Stomach (tissue), 19 donors: ENCODE measurements at places on chromosomes 11 and 22.

DNA sequence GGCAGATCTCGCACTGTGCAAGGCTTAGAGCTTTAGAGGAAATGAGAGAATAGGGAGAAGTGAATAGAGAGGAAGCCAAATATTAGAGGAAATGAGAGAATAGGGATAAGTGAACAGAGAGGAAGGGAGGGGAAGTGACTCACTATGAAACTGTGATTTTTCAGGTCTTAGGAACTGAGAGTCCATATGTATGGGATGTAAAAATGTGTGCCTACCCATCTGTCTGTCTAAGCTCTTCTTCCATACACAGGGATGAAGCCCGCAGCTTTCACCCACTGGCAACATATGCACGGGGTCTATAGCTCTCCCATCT, 6.4 kb upstream of the CCDC86 start:
- H3K27ac ChIP-seq, result no peak overlapping the region
- peaks cover 13% of the 10 kb centered on the region for H3K4me1 ChIP-seq
- no peak overlapping the region for H3K4me3 ChIP-seq
- H3K36me3 ChIP-seq, result no peaks in the 10 kb centered on the region
- DNase-seq, result no peak
- no peaks in the 10 kb centered on the region for H3K27me3 ChIP-seq

- peak within 1 kb of the TSS; percentile 90 for H3K4me3 ChIP-seq
- peak within 1 kb of the TSS; percentile 93 for H3K27ac ChIP-seq
- peak; percentile 92 for DNase-seq
- peaks cover 55% of the 10 kb centered on the region for H3K36me3 ChIP-seq
These were observed at the start of the genes BANF1 and EIF1AD for GRCh38 chr11:66001942-66002647. BANF1 (plus strand) TSS chr11:66002503; CDS start chr11:66003251, 748 bp downstream. EIF1AD (minus strand) TSS chr11:66002157; CDS start chr11:66000389, 1,768 bp downstream.

DNA sequence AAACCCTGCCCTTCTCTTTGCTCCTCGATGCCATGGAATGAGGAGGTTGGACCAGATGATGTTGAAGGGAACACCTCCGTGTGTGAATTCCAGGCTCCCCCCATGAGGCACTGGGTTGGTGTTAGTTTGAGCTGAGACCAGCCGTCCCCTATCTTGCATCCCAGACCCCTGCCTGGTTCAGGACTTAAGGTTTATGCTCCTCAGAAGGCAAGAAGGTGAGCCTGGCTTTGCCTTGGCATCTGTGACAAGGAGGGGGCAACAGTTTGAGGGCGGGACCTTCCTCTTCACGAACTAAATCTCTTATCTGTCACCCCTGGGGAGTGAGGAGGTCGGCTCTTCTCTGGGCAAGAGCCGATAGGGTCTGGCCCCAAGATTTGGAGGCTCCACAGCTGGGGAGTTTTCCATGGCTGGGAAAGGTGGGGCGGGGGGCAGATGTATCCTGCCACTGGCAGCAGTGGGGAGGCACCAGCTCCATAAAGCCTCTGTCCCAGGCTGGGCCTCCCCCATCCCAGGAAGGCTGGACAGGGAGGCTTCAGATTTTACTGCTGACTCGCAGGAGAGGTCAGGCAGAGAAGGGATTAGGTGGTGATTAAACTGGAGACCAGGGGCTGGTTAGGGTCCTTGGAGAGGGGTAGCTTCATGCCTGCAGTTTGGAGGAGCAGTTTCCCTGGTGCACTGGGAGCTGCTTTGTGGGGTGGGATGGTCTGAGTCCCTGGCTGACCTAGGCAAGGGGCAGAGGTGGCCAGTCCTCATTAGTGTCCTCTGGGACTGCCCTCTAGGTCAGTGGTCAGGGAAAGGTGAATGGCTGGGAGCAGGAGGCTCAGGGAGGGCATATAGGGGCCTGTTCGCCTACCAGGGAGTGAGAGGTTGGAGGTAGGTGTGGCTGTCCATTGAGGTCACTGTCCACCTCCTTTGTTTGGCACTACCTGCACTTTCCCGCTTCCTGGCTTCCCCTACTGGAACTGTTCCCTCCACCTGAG, 1.1 kb downstream of the SEC14L2 start:
- H3K36me3 ChIP-seq, result no peaks in the 10 kb centered on the region
- peak overlapping the region; percentile 78 for H3K4me3 ChIP-seq
- peaks cover 9% of the 10 kb centered on the region for H3K27me3 ChIP-seq
- peak overlapping the region; percentile 82 for H3K27ac ChIP-seq
- DNase-seq, result no peak

- no peak overlapping the region for H3K4me3 ChIP-seq
- H3K4me1 ChIP-seq, result peaks cover 1% of the 10 kb centered on the region
- no peak overlapping the region for H3K27ac ChIP-seq
- H3K36me3 ChIP-seq, result no peaks in the 10 kb centered on the region
These were observed 333.3 kb downstream of the TTC28 start for GRCh38 chr22:28346308-28346707.

- H3K4me1 ChIP-seq, result peaks cover 55% of the 10 kb centered on the region
- DNase-seq, result peak; percentile 91
- H3K36me3 ChIP-seq, result no peaks in the 10 kb centered on the region
- H3K27ac ChIP-seq, result peak overlapping the region; percentile 97
- H3K4me3 ChIP-seq, result peak overlapping the region; percentile 78
- no peaks in the 10 kb centered on the region for H3K27me3 ChIP-seq
These were observed 1.2 kb downstream of the ARHGEF17 start for GRCh38 chr11:73308961-73309919.

GRCh38 chr11:36695111-36695510, 97.1 kb upstream of the RAG2 start:
- no peak overlapping the region for H3K4me3 ChIP-seq
- no peak for DNase-seq
- no peak overlapping the region for H3K27ac ChIP-seq
- no peaks in the 10 kb centered on the region for H3K36me3 ChIP-seq

DNA sequence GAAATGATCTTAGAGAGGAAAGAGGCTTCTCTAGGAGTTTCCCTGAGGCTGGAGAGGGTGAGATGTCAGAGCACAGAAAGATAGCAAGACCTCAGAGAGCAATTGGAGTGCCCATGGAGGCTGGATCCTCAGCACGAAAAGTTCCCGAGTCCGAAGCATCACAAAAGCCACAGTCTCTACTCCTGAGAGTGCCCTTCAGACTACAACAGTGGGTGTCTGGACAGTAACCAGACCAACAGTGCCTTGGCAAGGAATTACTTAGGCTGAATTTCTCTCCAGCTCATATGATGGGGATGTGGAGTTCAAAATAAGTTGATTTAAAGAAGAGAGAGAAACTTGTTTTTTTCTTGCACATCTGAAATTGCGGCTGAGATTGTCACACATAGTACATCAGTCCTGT, 31.9 kb upstream of the PSMA1 start:
- no peaks in the 10 kb centered on the region for H3K4me1 ChIP-seq
- no peak overlapping the region for H3K27ac ChIP-seq
- no peak for DNase-seq
- no peak overlapping the region for H3K4me3 ChIP-seq

DNA sequence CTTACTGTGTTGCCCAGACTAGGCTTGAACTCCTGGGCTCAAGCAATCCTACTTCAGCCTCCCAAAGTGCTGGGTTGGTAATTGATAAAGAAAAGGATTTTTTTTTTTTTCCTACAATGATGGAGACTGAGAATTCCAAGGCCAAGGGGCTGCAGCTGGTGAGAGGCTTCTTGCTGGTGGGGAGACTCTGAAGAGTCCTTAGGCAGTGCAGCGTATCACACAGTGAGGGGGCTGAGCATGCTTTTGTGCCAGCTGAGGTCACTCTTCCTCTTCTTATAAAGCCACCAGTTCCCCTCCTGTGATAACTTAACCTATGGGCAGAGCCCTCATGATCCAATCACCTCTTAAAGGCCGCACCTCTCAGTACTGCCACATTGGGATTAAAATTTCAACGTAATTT, 28.2 kb upstream of the CCDC81 start:
- no peaks in the 10 kb centered on the region for H3K4me1 ChIP-seq
- H3K4me3 ChIP-seq, result no peak overlapping the region
- no peak for DNase-seq

GRCh38 chr11:60498853-60499252, 6.3 kb downstream of the MS4A12 start:
- H3K4me3 ChIP-seq, result no peak overlapping the region
- no peak for DNase-seq
- no peaks in the 10 kb centered on the region for H3K36me3 ChIP-seq
- no peaks in the 10 kb centered on the region for H3K27me3 ChIP-seq

GRCh38 chr11:119504371-119504770, 81.4 kb upstream of the THY1 start:
- no peaks in the 10 kb centered on the region for H3K4me1 ChIP-seq
- no peak overlapping the region for H3K4me3 ChIP-seq
- no peaks in the 10 kb centered on the region for H3K36me3 ChIP-seq
- H3K27me3 ChIP-seq, result peaks cover 23% of the 10 kb centered on the region
- no peak for DNase-seq

DNA sequence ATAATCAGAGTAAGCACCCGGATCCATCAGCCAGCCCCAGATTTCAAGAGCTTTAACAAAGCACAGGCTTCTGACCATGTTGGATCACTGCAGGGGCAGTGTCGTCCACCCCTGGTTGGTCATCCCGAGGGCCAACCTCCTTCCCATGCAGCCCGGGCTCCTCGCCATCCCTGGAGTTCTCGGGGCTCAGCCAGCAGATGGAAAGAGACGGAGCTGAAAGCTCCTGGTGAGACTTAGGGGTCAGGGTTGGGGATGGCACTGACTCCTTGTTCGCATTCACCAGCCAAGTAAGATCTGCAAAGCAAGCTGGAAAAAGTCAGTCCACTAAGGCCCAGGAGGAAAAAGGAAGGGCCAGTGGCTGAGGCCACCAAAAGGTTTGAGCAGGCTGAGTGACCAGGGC, 888.9 kb downstream of the BRD1 start:
- H3K27me3 ChIP-seq, result no peaks in the 10 kb centered on the region
- H3K27ac ChIP-seq, result no peak overlapping the region
- H3K4me3 ChIP-seq, result no peak overlapping the region
- no peak for DNase-seq
- no peaks in the 10 kb centered on the region for H3K4me1 ChIP-seq

- H3K4me3 ChIP-seq, result no peak overlapping the region
- H3K27me3 ChIP-seq, result no peaks in the 10 kb centered on the region
- no peak for DNase-seq
- no peak overlapping the region for H3K27ac ChIP-seq
These were observed 888.5 kb downstream of the NTM start for GRCh38 chr11:132258875-132259274.

GRCh38 chr11:5831196-5831829, 10.4 kb downstream of the OR52E6 start:
- H3K27me3 ChIP-seq, result no peaks in the 10 kb centered on the region
- H3K4me1 ChIP-seq, result no peaks in the 10 kb centered on the region
- H3K36me3 ChIP-seq, result no peaks in the 10 kb centered on the region
- H3K27ac ChIP-seq, result no peak overlapping the region

GRCh38 chr11:61333550-61334433, 764 bp downstream of the TKFC start:
- no peak for DNase-seq
- peak overlapping the region; percentile 94 for H3K27ac ChIP-seq
- peaks cover 24% of the 10 kb centered on the region for H3K36me3 ChIP-seq
- H3K4me1 ChIP-seq, result peaks cover 58% of the 10 kb centered on the region

GRCh38 chr11:122033193-122033592, 82.8 kb downstream of the BLID start:
- no peaks in the 10 kb centered on the region for H3K27me3 ChIP-seq
- H3K27ac ChIP-seq, result no peak overlapping the region
- no peaks in the 10 kb centered on the region for H3K4me1 ChIP-seq

- no peaks in the 10 kb centered on the region for H3K27me3 ChIP-seq
- H3K4me1 ChIP-seq, result peaks cover 53% of the 10 kb centered on the region
- DNase-seq, result no peak
- H3K4me3 ChIP-seq, result peak overlapping the region; percentile 19
- peak overlapping the region; percentile 84 for H3K27ac ChIP-seq
- no peaks in the 10 kb centered on the region for H3K36me3 ChIP-seq
These were observed 66.4 kb downstream of the GAB2 start for GRCh38 chr11:78351193-78351592.

DNA sequence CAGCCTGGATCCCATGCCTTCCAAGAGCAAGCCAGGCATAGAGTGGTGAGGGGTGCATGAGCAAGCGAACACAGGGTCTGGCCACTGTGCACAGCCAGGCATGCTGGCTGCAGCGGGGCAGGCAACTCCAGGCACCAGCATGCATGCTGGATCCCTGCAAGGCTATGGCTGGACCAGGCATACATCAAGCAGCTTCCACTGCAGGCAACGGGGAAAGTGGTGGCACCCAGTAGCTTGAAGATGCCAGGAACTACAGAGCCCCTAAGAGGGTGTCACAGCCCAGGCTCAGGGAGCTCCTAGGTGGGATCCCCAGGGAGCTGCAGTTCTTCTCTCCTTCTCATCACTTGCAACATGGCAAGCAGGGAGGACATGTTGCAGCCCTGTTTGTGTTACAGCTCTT, 45.2 kb downstream of the CHST1 start:
- no peak for DNase-seq
- no peaks in the 10 kb centered on the region for H3K4me1 ChIP-seq
- H3K36me3 ChIP-seq, result no peaks in the 10 kb centered on the region
- H3K27ac ChIP-seq, result no peak overlapping the region

DNA sequence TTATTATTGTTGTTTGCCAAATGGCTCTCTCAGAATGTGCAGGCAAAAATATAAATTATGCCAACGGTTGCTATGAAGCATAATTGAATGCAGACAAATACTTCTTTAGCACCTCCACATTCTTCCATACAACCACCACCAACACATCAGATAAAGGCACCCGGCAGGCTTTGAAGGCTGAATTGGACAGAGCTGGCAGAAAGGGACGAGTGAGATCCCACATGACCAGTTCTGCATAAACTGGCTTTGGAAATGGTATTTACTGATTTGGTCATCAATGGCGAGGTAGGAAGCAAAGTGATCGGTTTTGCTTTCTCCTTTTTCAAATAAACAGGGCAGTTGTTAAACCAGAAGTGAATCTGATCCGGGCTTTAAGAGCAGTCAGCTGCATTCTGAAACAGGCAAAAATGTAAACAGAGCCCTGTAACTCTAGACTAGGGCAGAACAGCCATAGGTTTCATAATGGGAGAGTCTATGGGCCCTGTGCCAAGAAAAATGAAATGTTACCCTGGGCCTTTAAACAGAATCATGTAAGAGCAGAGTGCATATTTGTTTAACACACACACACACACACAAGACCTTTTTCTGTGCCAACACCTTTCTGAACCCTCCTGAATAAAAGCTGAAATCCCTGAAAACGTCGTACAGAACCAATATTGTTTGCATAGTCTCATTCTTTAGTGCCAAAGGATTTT, 97.7 kb downstream of the MPPED2 start:
- H3K4me1 ChIP-seq, result peaks cover 34% of the 10 kb centered on the region
- peak overlapping the region; percentile 14 for H3K4me3 ChIP-seq
- no peaks in the 10 kb centered on the region for H3K36me3 ChIP-seq
- H3K27ac ChIP-seq, result peak overlapping the region; percentile 50
- peak; percentile 93 for DNase-seq
- no peaks in the 10 kb centered on the region for H3K27me3 ChIP-seq

DNA sequence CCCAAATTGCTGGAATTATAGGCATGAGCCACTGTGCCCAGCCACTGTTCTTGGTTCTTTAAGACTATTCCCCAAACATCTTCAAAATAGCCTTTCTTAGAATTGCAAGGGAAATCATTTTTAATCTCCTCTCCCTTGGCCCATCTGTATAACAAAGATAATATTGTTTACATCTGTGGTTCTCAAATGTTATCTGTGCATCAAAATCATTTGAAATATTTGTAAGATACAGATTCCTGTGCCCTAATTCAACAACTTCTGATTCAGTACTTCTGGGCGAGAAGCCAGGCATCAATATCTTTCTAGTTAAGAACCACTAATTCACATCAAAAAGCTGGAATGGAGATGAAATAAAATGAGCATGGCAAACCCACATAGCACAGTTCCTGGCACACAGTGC, 83.0 kb downstream of the TMPRSS5 start:
- no peaks in the 10 kb centered on the region for H3K27me3 ChIP-seq
- DNase-seq, result no peak
- H3K4me3 ChIP-seq, result no peak overlapping the region
- no peaks in the 10 kb centered on the region for H3K36me3 ChIP-seq
- no peaks in the 10 kb centered on the region for H3K4me1 ChIP-seq
- H3K27ac ChIP-seq, result no peak overlapping the region
